ENCODE measurements at places on chromosomes 6 and 20.

- no peak for DNase-seq
These were observed 425.4 kb upstream of the HTR1E start for GRCh38 chr6:86511962-86512361.

DNA sequence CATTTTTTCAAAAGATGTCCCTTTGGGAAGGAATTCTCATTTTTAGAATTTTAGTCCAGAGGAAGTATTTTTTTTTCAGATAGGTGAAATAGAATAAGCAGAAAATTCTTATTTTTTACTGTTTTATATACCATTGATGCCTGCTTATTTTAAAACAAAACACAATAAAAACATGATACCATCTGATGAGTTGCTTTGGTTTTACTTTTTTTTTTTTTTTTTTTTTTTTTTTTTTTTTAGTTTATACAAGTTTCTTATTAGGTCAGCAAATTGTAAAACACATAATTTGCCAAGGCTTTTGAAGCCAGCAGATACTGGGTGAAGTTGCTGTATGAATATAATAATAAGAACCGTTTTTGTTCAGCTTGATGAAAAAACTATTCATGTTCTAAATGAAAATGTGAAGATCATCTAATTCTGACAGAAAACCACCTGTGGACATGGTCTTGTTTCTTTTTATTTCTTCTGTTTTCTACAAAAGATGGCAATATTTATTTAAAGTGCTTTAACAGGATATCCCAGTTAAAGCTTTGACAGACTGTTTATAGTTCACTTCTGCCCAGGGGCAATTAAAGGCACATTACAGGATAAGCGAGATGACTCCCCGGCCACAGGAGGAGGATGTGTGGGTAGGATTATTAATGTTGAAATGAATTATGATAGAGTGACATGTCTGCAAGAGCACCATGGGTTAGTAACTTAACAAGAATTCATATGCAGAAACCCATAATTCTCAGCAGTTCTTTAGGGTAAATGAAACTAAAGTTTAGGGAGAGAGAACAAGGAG, 31.1 kb downstream of the MYB start:
- DNase-seq = no peak

- DNase-seq = no peak
These were observed 13.9 kb upstream of the CD93 start for GRCh38 chr20:23099791-23100719.

DNA sequence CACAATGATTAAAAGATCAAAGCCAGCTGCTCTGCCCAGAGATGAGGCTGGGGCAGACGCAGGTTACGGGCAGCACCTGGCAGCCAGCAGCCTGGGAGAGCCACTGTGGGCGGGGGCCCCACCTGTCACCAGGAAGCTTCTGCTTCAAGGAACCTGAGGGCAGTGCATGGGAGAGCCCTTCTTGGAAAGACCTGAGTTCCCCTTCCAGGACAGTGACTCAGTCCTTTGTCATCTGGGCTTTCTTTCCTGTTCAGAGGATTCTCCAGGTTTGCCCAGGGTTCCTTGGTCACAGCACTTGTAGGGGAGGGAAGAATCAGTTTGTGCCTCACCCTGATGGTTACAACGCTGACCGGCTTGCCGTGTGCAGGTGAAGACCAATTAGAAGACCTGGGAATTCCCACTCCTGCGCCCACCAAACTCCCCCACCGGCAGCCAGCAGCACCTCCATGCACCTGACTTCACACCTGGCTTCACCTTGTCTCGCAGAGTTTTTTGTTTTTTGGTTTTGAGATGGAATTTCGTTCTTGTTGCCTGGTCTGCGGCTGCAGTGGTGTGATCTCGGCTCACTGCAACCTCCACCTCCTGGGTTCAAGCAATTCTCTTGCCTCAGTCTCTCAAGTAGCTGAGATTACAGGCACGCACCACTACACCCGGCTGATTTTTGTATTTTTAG, 2.0 kb downstream of the ZBP1 start:
- DNase-seq = peak; percentile 40

- no peak for DNase-seq
These were observed 52.6 kb upstream of the PDE7B start for GRCh38 chr6:135798751-135799515.

DNA sequence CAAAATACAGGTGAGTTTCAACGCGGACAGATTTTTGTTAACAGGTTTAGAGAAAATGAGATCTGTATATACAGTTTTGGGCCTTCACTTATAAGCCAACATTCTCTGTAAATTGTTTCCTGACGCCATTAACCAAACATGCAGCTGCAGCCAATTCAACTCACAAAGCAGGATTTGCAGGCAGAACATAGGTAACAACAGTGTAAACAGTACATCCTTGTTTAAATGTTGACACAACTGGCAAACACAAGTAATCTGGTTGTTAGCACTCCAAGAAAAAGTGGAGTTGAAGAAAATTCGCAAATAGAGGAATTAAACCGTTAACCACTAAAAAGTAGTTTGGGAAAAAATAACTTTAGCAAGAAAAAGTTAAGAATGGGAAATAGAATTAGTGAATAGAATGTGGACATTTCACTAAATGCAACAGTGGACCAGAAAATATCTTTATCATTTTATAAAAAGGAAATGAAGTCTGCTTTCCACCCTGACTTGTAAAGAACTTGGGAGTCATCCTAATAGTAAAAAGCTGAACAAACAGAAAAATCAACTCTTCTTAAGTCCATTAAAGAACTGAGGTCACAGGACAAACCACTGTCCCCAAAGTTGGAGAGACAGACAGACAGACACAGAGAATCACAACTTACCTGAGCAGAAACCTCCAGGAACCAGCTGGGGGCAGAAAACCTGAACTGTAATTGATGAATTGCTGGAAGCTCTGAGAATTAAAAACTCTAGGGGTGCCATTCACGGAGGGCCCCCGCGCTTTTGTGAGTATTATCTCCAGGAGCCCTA, 10.1 kb downstream of the SMIM28 start:
- DNase-seq = no peak

DNA sequence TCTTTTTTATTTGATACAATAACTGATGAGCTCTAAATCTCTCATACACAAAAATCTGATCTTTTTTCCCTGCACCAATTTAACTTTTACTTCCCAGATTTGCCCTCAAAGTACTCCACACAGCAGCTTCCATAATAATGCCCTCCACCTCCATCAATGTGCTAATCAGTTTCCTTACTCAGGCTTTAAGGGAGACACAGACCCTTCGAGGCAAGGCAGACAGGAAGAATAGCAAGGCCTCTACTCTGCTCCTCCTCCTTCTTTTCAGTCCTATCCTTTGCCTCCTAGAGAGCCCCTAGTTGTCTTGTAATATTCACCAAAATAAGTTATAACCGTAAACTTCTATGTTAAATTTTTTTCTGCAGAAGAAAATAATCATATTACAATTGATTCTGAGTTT, 444.9 kb upstream of the RNF217 start:
- no peak for DNase-seq

- no peak for DNase-seq
These were observed 108.7 kb downstream of the ERMARD start for GRCh38 chr6:169859978-169860703.

- DNase-seq = no peak
These were observed 139.5 kb downstream of the ALDH8A1 start for GRCh38 chr6:134810402-134810801.

Measured in stimulated activated CD4-positive, alpha-beta T cell treated with anti-CD3 and anti-CD28 coated beads, Interleukin-2, amount 100 ng/mL, for 24 hours (primary cell).